Caco-2 (cell line): ENCODE measurements at places on chromosomes 3 and 15.

GRCh38 chr3:127016461-127016860 lies 33.5 kb downstream of the PLXNA1 start:
- no peak for DNase-seq

GRCh38 chr15:56028430-56028829 lies 35.0 kb upstream of the NEDD4 start:
- no peak for DNase-seq

- DNase-seq = no peak
Observed at GRCh38 chr3:106397006-106397405, 528.2 kb upstream of the CBLB start.

- DNase-seq = no peak
Observed at GRCh38 chr3:190097025-190097424, 23.7 kb downstream of the P3H2 start.

- no peak for DNase-seq
Observed at GRCh38 chr15:79981831-79982455, 10.9 kb upstream of the BCL2A1 start.

DNA sequence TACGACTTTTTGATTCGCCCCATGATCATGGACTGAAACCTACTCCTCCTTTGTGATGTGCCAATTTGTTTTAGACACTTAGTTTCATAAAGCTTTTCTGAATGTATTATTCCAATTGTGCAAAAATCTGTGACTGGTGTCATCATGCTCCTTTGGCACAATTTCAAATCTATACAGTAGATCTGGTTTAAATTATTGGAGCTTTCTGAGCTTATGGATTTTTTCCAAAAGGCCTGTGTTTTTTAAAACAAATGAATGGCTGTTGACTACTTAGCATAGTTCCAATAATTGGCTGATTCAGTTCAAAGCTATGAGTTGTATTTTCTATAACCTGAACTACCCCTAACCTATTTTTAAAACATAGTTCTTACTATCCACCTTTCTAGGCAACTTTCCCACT lies 282.7 kb downstream of the CNTN3 start:
- no peak for DNase-seq

DNA sequence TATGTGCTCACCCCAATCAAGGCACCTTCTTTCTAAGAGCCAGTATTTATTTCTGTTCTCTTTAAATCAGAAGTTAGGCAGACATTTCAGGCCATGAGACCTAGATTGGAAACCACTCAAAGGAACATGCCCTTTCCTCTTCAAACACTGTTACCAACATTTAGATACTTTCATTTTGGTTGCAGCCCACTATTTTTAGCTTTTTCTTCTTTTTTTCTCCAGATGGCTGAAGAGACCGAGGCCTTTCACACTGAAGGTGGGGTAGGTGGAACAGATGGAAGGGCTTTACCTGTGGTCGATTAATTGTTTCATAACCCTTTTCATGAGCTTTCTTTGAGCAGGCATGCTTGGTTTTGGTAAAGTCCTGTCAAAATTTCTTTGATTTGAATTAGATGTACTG lies 10.9 kb upstream of the LZTFL1 start:
- DNase-seq = no peak

DNA sequence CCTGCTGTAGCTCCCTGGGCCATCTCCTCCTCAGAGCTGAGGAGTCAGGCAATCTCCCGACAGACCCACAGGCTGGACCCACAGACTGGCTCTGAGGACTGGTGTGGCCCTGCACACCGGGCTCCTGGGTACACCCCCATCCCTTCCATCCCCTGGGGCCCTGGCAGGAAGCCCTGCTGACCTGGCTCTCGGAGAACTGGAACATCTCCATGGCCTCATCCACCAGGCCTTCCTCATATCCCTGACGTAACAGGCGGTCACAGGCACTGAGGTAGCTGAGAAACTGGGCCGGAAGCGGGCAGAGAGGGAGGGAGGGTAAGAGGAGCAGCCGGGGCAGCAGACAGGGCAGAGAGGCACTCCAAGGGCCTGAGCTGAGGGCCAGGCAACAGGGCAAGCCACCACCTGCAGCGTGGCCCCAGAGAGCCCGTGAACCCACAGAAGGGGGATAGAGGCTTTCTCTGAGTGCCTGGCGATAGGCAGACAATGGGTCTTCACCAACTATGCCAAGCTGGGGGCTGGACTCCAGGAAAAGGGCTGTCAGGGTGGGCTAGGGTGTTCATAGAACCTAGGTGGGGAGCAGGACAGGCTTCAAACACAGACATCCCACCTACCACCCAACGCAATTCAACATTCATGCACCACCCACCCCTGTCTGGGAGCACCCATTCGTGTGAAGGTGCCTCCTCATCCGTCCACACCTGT lies 17.9 kb downstream of the KBTBD13 start:
- no peak for DNase-seq

DNA sequence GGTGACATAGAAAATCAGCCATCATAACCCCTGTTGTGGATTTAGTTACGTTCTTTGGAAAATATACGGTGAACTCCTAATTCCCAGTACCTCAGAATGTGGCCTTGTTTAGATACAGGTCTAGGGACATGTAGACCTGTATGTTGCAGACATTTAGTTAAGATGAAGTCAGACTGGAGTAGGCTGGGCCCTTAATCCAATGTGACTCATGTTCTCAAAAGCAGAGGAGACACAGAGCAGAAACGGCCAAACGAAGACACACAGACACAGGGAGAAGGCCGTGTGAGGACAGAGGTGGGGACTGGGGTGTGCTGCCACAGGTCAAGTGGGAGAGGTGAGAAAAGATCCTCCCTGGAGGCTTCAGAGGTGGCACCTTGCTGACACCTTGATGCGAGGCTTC lies 119.0 kb upstream of the PROK2 start:
- DNase-seq = no peak

GRCh38 chr3:177229791-177230190 lies 32.5 kb upstream of the TBL1XR1 start:
- DNase-seq = no peak

- DNase-seq = no peak
Observed at GRCh38 chr3:171005648-171006047, 20.9 kb downstream of the SLC2A2 start.

DNA sequence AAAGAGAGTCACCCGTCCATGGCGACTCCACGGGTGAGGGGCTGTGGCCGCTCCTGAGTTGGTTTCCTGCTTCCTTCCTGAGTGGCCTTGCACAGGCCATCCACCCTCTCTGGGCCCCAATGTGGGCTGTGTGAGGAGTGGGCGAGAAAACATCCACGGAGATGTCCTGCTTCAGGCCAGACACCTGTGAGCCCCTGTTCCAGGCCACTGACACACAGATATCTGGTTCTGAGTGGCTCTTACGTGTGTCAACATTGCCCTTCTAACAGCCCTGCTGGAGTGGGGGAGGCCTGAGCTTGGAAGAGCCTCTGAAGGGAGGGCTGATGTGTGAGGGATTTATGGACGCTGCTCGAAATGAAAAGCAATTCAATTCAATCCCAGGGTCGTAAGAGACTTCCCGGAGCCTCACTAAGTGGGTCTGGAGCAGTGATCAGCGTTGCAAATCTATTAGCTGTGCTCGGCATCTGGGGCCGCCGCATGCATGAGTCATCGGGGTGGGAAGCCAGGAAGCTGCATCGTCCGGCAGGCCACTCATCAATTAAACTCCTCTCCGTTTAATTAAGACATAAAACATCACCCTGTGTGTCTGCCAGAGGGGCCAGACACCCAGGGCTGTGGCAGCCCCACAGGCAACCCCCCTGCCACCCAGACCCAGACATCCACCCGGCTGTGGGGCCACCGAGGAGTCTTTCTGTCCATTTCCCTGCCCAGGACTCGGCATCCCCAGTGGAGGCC lies 20.0 kb upstream of the PRR23E start:
- DNase-seq = no peak
